Stimulated activated CD4-positive, alpha-beta T cell treated with anti-CD3 and anti-CD28 coated beads, TNF-alpha, amount 100 ng/mL, for 4 hours (primary cell): ENCODE measurements at places on chromosomes 7 and 10.

DNA sequence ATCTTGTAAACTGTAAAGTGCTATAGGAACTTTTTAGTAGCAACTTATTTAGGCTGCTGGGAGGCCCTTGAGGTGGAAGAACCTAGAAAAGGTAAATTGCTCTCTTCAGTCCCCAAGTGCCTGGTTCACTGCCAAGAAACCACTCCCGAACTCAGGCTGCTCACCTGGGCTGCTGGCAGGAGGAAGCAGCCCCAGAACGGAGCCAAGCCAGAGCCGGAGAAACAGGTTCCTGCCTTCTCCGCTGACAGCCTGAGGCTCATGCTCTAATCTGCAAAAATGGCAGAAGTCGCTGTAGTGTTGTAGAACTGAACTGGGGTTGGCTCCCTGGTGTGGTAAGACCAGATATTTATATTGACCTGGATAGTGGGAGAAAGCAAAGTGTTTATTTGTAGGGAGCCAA, 136.0 kb downstream of the CUL2 start:
- no peak for DNase-seq

DNA sequence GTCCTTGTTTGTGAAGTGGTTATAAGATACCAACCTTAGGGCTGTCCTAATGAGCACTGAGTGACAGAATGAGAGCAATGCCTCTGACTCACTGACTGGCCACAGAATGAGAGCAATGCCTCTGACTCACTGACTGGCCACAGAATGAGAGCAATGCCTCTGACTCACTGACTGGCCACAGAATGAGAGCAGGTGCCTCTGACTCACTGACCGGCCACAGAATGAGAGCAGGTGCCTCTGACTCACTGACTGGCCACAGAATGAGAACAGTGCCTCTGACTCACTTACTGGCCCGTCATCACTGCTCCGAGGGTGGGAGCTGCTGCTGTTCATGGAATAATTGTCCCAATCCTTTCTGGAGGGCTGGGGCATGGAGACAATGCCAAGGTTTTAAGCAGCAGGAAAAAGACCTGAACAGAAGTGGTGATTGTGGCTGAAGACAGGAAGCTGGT, 265.2 kb upstream of the PPP2R2D start:
- DNase-seq, result no peak

- no peak for DNase-seq
Observed at GRCh38 chr10:98030991-98031431, 590 bp upstream of the CRTAC1 start.

- DNase-seq, result no peak
Observed at GRCh38 chr10:84158061-84158460, 15.5 kb upstream of the GPR15LG start.

DNA sequence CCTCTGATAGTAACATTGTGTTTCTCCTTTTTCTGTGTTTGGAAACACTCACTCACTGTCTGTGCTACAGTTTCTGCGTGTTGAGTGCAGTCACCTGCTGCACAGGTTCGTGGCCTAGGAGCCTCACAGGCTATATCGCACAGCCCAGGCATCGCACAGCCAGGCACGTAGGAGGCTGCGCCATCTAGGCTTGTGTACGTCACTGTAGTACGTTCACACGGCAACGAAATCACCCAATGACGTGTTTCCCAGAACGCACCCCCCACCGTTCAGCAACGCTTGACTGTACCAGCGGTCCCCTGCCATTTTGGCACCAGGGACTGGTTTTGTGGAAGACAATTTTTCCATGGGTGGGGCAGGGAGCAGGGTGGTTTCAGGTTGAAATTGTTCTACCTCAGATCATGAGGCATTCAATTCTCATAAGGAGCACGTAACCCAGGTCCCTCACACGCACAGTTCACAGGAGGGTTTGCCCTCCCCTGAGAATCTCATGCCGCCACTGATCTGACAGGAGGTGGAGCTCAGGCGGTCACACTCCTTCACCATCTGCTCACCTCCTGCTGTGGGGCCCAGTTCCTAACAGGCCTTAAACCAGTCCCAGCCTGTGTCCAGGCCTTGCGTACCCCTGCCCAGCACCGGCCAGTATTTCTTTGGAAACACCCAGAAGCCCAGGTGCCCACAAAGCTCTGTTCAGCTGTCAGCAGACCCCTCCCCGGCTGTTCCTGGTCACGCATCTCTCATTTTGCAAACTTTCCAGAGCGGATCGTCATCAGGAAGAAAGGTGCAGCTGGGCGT, 23.2 kb upstream of the PRKAR1B start:
- no peak for DNase-seq

DNA sequence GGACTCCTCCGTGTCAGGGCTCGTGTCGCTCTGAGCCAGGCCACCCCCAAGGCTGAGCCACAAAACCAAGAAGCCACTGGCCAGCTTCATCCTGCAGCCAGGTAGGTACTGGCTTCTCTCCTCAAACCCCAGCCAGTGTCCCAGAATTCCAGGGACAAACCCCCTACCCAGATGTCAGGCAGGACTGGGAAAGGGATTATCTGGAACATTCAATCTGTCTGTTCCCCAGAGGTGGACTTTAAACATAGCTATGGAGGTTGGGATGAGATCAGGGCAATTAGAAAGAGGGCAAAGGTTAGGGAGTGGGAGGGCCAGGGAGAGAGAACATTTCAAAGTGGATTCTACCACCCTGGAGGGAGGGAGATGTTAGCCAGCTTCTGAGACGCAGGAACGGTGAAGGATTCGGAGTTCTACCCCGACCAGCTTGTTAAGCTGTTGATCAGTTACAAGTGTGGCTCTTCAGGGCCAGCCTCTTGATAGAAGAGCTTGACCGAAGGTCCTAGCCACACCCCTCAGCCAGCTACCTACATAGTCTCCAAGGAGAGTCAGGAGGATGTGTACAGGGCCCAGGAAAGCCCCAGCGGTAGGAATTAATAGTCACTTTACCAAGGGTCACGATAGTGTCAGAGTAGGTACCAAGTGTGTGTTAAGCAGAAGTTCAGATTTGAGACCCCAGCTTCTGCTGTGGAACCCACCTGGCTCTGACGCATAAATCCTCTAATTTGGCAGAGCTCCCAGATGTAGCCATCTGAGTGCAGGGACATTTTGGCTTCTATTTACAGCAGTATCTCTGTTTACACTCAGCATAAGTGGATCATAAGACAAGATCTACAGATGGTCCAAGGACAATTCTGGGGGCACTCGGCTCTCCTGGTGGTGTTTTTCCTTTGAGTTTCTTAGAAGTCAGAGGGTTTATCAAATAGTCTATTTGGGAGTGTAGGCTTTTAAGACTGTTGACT, at the start of gene PLA2G12B:
PLA2G12B (minus strand) TSS at position 211 of the 959 bp plus-strand sequence; CDS start at position 90, 121 bp downstream.
- no peak for DNase-seq

- no peak for DNase-seq
Observed at GRCh38 chr7:116802144-116802745, 60.1 kb upstream of the CAPZA2 start.

- DNase-seq, result no peak
Observed at GRCh38 chr7:157431951-157432540, 95.2 kb downstream of the DNAJB6 start.

DNA sequence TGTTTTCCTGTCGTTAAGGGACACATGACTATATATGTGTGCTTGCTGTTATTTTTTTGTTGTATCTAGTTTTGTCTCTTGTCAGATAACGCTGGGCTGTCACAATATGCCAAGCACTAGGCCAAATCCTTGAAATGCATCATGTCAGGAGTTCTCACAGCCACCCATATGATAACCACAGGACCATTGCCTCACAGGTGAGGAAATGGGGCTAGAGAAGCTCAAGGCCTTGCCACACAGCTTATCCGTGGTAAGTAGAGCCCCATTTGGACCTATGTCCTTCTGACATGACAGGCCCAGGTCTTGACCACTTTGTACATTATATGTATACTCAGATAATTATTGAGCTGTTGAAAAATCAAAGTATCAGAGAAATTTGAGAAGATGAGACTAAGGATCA, 42.0 kb upstream of the TARP start:
- no peak for DNase-seq

- DNase-seq, result no peak
Observed at GRCh38 chr7:109950821-109951564, 1139.9 kb upstream of the LRRN3 start.

GRCh38 chr7:142880876-142881505, 4.6 kb downstream of the TRPV6 start:
- no peak for DNase-seq

- no peak for DNase-seq
Observed at GRCh38 chr10:33783078-33783477, 448.6 kb upstream of the NRP1 start.

DNA sequence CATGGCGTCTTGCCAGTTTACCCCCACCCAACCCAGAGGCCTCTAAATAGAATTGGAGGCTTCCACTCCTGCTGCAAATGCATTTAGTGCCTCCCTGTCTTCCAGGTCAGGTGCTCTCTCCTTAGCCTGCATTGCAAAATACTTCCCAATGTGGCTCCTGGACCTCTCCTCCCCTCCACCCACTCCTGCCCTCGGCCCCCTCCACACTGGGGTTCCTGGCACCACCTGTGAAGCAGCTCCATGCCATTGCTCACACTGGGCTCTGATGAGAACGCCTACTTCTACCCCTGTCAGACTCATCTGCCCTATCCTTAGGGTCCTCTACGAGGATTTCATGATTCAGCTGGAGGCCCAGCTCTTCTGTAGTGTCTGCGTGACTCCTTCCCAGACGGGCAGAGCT, 37.4 kb downstream of the C10orf120 start:
- DNase-seq, result no peak

DNA sequence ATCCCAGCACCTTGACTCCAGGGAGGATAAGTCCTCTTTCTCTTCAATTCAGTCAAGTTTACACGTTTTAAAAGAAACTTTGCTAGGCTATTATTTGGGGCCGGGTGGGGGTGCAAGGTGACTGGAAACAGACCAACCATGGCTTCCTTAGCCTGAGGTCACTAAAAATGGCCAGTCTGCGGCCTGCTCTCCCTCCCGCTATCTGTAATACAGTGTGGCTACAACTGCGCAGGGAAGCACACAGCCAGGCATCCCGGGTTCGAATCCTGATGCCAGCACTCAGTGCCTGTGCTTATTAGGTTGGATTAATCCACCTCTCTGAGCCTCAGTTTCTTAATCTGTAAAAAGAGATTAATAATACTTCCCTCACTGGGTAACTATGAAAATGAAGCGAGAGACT, 19.5 kb downstream of the ATP6V1F start:
- DNase-seq, result no peak

- no peak for DNase-seq
Observed at GRCh38 chr10:125123476-125124114, 36.8 kb downstream of the CTBP2 start.

DNA sequence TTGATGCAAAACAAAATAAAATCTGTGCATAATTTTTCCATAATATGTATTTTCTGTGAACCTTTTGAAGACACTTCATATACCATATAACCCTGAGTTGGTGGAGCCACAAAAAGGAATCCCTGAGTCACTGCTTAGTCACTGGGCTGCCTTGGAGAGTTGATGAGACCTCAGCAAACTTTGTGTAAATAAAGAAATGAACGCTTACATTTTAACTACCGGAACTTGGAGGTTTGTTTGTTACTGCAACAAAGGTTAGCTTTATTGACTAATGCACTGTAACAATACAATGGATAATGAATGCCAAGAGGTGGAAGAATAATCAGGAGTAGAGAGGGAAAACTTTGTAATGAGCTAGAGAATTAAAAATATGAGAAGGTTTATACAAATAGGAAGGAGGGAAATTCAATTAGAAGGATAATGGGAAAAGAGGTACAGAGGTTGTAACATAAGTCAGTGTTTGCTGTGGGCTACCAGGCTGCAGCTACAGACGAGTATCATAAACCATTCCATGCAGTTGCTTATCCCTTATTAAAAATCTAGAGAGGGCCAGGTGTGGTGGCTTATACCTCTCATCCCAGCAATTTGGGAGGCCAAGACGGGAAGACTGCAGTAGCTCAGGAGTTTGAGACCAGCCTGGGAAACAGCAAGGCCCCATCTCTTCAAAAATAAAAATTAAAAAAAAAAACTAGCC, 1042.1 kb downstream of the TYW1 start:
- DNase-seq, result no peak

DNA sequence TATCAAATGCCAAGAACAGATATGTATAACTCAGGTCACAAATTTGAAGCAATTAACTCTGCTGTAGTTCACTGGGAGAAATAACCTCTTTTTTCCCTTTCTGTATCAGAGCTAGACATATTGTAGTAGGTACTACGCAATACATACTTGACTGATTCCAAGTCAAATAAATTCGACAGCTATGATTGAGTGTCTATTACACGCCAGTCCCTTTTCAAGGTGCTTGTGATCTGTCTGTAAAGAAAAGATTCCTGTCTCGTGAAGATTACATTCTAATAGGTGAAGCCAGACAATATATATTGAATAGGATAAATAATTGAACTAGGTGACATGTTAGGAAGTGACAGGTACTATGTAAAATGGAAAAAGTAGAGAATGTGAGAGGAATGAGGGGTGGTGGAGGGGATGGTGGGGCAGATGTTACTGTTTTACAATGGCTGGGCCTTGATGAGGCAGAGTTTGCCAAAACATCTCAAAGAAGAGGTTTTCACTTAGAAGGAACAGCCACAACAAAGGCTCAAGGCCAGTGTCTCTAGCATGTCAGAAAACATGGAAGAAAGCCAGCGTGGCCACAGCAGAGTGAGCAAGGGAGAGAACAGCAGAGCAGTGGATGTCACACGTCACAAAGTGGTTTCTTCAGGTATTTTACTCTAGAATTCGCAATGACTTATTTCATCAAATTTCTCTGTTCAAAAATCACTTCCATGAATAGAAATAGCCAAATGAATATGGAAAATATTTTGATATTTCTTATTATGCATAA, 282.6 kb upstream of the CACNA2D1 start:
- DNase-seq, result no peak

DNA sequence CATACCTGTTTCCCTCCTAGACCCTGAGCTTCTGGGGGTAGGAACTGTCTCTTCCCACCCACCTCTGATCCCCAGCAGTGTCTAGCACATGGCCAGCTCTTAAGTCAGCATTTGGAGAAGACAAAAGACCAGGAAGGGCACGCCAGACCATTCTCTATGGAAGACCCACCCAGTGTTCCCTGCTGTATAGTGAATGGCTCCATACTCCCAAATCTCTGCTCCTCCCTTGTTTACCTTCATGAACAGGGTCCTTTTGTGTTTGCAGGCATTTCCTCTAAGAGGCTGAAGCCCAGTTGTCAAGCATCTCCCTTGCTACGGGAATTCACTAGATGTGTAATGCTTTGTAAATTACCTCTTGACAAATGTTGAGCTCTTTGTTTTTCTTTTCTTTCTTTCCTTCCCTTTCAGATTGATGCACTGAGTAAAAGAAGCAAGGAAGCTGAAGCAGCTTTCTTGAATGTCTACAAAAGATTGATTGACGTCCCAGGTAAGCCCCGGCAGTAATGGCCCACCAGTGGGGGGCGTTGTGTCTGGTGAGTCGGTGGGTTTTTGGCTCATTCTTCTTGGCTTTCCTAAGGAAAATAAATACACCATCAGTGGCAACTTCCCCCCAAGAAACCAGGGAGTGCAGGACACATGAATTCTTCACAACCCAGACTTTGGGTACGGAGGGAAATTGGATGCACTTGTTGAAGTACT, 216.6 kb upstream of the SH2B2 start:
- no peak for DNase-seq

GRCh38 chr7:14016950-14017349, 27.5 kb upstream of the ETV1 start:
- DNase-seq, result no peak

DNA sequence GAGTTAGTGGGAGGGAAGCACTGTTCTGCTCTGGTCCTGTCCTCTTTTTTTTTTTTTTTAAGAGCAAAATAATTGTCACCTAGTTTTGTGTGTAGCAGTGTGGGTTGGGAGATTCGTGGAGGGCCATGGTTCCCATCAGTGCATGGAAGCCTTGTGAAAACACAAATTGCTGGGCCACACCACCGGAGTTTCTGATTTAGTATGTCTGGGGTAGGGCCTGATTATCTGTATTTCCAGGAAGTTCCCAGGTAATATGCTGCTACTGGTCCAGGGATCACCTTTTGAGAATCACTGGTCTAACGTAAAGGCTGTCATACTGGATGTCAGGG, 191.3 kb downstream of the GATA3 start:
- no peak for DNase-seq
